Astrocyte of the spinal cord (primary cell): ENCODE measurements at places on chromosomes 16 and 17.

DNA sequence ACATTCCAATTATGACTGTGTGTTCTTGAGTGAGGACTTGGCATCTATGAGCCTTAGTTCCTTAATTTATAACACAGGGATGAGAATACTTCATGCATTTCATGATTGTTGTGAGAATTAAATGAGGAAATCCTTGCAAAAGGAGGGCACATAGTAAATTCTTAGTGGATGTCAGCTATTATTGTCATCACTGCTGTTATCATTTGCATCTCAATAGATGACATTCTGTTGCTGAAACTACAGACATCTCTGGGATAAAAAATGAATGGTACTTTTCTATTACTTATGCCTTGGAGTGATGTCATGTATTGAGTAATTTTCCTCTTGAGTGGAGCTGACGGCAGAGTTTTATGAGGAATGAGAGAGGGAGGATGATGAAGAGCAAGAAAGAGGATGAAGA, 184.4 kb upstream of the CDH11 start:
- no peak for DNase-seq

- DNase-seq: no peak
Measured at GRCh38 chr17:29571883-29572681, 3.6 kb downstream of the TP53I13 start.

DNA sequence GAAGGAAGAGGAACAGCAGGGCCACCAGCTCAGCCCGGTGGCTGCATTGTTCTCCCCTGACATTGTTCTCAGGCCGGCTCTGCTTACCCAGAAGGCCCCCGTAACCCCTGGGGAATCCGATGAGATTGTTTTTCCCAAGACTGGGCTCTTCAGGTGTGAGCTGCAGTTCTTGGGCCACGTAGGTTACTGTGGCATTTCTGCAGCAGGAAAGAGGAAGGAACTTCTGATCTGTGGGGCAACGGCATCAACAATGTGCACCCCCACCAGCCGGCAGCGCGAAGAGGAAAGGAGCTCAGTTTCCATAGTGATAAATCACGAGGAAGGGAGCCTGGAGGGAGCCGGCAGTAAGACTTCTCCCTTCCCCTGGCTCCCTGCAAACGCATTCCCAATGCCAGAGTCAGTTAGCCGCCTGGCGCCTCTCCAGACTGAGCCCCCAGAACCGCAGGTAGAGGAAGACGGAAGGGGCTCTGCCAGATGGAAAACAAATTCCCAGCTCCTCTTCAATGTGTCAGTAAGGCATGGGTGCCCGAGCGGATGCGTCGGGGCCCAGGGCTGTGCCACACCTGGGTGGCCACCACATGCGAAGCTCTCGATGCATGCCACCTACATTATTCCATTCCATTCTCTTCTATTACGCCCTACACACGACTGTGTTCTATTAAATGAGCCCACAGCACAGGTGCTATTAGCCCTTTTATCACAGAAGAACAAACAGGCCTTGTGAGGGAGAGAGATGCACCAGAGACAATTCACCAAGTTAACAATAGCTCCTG, 21.5 kb upstream of the PECAM1 start:
- peak; percentile 14 for DNase-seq

DNA sequence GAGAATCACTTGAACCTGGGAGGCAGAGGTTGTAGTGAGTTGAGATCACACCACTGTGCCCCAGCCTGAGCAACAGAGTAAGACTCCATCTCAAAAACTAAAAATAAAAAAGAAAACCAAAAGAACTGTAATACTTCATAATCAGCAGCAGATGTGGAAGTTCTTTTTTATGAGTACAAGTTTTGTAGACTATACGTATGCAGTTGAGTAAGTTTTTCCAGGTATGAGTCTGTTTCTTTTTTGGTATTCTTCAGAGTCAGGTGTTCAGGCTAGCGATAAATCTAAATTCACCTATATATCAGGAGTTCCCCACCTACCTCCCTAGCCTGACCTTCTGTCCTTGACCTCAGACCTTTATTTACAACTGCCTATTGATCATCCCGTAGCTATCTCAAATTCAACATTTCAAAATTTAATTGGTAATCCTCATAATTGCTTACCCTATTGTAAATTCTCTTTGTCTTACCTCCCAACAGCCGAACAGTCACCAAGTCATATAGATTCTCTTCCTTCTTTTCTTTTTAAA, 10.7 kb downstream of the DCTN5 start:
- no peak for DNase-seq

DNA sequence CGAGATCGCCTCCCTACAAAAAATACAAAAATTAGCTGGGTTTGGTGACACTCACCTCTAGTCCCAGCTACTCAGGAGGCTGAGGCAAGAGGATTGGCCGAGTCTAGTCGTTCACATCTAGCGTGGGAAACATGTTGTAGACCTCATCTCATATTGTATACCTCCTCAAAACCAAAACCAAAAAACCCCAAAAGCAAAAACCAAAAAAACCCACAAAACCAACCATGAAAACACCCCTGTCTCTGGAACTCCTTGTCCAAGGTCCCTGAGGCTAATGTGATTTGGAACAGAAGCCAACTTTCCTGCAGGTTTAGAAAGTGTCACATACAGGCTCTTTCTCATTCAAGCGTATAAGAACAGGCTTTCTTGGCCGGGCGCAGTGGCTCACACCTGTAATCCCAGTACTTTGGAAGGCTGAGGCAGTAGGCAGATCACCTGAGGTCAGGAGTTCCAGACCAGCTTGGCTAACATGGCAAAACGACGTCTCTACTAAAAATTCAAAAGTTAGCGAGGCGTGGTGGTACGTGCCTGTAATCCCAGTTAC, 29.0 kb downstream of the RAB11FIP3 start:
- no peak for DNase-seq

DNA sequence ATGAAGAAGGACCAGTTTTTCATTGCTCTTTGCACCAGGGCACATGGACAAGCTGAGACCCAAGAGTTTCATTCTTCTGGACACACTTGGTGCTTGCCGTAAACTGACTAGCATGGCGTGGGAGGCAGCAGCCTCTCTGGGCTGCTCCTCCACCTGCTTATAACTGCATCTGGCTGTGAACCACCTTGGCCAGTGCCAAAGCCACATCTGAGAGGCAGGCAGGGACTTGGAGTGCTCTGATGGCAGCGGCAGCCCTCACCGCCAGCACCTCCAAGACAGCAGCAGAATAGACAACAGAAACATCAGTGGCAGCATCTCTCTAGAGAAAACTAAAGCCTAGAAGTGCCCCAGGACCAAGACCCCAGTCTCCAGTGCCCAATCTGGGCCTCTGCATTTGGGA, 4.7 kb downstream of the KRT37 start:
- no peak for DNase-seq
